ENCODE measurements at places on chromosomes 5 and 9.

DNA sequence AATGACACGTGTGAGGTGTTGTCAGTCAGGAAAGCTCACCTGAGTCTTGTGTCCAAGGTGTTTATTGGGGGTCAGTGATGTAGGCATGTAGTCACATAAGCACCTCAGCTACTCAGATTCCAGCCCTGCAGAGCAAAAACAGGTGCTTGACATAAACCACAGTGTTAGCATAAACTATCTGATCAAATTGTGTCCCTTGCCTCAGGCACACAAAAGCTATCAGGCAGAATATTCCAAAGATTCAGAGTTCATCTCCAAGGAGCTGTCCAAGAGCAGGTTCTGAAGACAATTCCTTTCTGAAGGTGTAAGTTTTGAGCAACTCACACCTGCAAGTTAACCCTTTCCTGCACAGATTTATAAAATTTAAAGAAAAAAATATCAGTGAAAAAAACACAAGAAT, 102.2 kb upstream of the ITGA1 start:
- no peak for DNase-seq

DNA sequence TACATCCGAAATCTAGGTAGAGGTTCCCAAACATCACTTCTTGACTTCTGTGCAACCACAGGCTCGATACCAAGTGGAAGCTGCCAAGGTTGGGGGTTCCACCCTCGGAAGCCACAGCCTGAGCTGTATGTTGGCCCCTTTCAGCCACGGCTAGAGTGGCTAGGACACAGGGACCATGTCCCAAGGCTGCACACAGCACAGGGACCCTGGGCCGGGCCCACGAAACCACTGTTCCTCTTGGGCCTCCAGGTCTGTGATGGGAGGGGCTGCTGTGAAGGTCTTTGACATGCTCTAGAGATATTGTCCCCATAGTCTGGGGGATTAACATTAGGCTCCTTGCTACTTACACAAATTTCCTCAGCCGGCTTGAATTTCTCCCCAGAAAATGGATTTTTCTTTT, 460.6 kb downstream of the ISL1 start:
- no peak for DNase-seq

DNA sequence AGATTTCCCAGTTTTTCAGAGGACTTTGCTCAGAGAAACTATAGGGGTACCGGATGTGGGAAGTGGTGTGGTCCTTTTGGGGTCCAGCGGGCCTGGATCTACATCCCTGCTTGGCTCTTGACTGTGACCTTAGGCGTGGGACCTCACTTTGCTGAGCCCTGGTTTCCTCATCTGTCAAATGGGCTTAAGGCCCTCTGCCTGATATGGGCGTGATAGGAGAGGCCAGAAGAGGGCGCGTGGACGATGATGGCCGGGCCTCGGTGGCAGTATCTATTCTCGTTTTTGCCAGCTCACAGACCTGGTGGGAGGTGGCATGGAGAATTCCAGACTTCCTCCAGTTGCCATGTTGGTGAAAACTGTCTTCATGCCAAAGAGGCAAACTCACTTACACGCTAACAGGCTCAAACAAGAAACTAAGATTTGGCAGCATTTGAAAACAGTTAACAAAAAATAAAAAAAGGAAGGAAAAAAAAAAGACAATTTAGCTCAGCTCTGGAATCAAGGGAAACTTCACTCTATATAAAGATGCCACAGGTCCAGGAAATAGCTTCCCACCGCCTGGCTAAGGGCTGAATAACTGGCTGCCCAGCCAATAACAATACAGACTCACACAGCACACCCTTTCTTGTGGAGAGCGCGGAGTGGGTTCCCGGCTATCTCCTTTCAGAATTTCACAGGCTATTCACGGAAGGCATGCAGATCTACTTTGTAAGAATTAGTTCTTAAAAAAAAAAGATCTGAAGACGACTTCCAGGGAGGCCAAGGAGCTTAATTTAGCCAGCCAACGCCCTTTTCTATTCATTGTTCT, 1.7 kb downstream of the SH3PXD2B start:
- DNase-seq = peak; percentile 75

DNA sequence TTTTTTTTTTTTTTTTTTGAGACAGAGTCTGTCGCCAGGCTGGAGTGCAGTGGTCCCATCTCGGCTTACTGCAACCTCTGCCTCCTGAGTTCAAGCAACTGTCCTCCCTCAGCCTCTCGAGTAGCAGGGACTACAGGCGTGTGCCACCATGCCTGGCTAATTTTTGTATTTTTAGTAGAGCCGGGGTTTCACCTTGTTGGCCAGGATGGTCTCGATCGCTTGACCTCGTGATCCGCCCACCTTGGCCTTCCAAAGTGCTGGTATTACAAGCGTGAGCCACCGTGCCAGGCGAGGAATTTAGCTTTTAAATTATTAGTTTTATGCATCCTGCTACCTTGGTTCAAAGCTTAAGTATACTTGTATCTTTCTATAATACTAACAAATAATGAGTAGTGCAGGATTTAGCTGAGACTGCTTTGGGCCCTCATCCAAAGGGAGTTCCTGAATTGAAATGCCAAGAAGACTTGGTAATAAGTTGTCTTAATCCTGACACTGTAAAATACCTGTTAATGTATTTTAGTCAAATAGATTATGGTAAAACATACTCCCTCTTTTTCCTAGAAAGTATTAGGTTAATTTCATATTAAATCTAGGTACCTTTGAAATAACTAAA, 5.0 kb downstream of the CDC42SE2 start:
- DNase-seq = no peak

- no peak for DNase-seq
Observed at GRCh38 chr5:97089149-97089801, 53.1 kb downstream of the LIX1 start.

GRCh38 chr5:66945389-66946349, 250.9 kb downstream of the CD180 start:
- no peak for DNase-seq

DNA sequence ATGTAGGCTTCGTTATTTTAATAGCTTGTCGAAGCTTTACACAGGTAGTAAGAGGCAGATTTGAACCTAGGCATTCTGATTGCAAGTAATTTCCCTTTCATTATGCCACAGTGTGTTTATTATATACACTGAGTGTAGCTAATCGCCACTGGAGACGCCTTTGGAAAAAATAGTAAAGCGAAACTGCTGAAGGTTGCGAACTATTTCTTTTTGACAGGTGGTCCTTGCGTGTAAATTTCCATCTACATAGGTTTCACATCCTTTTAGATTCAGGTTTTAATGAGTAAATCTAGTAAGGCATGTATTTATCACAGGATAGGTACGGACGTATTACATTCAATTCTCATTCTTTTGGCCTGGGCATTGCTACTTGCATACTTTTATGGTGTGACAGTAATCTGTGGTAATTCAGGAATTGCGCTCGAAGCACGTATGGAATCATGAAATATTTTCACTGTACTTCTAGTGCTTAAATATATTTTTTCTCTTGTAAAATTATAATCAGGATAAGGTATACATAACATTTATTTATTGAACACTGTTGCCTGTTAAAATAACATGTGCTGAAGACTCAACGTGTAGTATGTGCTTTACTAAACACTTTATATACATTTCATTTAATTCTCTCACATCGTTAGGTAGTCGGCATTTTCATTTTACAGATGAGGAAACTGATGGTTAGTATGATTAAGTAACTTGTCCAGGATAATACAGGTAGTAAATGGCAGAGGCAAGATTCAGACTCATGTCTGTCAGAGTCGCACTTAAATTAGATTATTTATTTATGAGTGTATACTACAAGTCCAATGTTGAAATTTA, 1.8 kb downstream of the MARCHF6 start:
- DNase-seq = peak; percentile 76

DNA sequence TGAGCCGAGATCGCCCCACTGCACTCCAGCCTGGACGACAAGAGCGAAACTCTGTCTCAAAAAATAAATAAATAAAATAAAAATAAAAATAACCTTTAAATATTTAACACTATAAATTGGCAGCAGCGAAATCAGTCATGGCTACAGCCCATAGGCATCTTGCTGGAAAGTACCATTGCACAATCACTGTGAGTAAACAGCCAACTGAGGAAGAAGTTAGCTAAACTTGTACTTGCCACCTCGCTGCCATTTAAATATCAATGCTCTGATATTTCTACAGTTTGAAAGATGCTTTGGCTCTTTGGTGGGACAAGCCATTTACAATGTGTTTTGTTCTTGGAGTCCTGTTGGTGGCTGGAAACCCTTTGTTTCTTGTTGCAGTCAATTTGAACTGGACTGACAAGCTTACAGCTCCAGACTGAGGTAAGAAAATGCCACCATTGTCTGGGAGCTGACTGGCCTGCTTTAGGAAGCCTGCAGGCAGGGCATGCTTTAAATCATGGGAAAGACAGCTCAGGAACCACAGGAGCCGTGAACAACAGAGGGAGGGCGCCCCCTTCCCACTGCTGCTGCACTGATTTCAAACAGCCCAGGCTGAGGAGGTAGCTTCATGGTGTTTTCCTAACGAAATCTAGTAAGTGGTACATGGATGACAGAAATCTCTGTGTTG, 322.8 kb upstream of the RFX3 start:
- DNase-seq = no peak

DNA sequence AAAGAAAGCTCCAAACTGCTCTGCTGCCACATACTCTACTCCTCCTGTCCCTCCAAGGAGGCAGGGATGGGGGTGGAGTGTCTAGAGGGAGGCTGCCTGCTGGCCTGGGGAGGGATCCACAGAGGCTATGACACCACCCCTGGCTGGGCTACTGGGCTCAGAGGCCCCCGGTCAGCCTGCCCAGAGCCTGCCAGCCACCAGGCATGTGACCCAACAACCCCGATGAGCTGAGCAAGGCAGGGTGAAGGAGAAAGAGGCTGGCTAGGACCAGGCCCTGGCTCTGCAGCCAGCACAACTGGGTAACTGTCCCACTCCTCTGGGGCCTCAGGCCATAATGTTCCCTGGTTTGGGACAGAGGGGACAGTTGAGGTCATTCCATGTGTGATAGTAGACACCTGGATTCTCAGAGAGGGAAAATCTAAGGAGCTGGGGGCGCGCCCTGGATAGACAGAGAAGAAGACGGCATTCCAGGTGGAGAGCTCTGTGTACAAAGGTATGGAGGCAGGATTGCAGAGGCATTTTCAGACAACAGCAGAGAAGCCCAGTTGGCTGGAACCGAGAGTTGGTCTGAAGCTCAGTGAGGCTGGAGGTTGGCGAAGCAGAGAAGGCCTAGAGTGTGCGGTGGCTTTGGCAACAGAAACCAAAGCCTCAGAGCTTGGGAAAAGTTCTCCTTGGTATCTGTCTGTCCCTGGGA, 33.8 kb upstream of the IL17B start:
- DNase-seq = no peak

DNA sequence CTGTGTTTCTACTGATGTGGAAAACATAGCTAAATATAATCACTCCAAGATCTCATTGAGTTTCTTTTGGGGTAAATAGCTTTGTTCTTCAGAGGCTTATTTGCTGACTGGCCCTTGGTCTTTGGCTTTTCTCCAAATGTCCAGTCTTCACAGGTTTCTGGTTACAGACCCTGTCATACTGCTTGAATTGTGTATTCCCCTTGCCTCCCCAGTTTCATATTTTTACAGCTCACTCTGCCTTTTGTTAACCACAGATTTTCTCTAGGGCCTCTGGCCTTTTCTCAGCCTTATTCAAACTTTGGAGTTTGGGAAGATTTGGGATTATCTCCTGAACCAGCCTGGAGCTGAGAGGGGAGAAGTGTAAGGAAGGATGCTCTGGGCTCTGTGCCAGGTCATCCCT, 23.9 kb downstream of the ISOC1 start:
- DNase-seq = peak; percentile 4

DNA sequence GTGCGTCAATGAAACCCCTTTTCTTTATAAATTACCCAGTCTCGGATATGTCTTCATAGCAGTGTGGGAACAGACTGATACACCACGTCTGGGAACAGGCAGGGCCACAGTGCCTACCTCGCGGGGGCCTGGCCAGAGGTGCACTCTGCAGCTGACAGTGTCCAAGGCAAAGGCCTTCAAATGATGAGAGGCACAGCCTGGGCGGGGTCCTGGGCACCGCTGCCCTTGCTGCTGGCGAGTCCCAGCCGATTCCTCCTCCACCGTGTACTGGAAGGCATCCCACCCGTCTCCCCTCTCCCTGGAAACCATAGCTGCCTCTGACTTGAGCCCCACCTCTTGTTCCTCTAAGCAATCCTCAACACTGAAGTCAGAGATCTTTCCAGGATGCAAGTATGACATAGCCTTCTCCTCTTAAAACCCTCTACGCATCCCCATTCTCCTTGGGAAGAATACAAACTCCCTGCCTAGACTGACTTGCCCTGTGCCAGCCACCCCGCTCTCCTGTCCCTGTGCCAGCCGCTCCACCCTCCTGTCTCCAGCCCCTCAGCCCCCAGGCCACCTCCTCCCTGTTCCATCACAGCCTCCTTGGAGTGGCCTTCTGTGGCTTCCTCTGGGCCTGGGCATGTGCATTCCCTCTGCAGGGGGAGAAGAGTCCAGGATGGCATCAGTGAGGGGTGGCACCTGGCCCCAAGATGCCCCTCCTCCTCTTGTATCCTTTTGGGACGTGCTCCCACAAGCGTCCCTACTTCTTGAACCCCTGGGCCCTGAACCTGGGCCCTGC, 8.1 kb upstream of the COL5A1 start:
- DNase-seq = no peak

- DNase-seq = peak; percentile 99
Observed at GRCh38 chr9:21591221-21592062, 109.3 kb upstream of the IFNE start.

GRCh38 chr5:151808451-151809169, 36.9 kb downstream of the G3BP1 start:
- no peak for DNase-seq

DNA sequence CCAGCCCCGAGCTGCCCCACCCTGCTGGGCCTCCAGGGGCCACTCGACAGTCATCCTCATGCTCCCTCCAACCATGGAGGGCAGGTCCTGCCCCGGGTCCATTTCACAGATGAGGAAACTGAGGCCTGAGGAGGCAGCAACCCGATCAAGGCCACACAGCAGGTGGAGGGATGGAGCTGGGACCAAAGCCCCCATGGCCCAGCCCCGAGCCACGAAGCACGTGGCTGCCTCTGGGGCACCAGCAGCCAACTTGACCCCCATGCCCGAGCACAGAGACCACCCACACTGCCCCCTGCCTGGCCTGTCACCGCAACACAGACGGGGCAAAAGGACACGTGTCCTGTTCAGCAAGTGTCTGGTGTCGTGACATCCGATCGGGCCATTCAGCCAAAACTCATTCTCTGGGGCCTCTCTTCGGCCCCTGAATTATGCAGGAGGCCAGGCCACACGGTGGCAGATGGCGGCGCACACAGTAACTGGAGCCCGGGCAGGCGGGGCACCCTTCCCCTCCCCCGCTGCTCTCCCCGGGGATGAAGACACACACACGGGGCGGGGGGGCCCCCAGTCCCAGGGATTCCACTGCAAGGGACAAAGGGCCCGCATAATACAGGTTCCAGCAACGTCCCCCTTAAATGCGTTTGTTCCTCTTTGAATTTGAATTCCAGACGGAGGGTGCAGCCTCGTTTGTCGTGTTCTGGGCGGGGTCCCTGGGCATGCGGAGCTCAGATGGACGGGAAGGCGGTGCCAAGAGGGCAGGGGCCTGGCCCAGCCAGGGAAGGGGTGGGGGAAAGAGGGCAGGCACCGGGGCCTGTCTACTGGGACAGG, 29.4 kb upstream of the TMEM250 start:
- no peak for DNase-seq

GRCh38 chr5:28313321-28313951, 1275.0 kb upstream of the CDH9 start:
- peak; percentile 4 for DNase-seq

GRCh38 chr9:131024978-131025868, 16.2 kb downstream of the LAMC3 start:
- DNase-seq = no peak

GRCh38 chr5:91366551-91366950, 16.6 kb downstream of the ARRDC3 start:
- DNase-seq = no peak

GRCh38 chr9:99478469-99479027, 256.5 kb downstream of the SEC61B start:
- no peak for DNase-seq
